ENCODE measurements at places on chromosomes 6 and 20. TPM values are rescaled to one million over a fixed set of nuclear protein-coding genes. Genes with fewer than 3 reads are reported as not detected.

Gene NMBR
- total RNA-seq: not detected

Gene ADGRF5
- 17.4 TPM for total RNA-seq

- no peak for DNase-seq
These were observed 469 bp downstream of the SYNJ2 start for GRCh38 chr6:157982102-157982562.

- no peak for DNase-seq
These were observed 162.1 kb downstream of the MTFR2 start for GRCh38 chr6:136087986-136088385.

DNA sequence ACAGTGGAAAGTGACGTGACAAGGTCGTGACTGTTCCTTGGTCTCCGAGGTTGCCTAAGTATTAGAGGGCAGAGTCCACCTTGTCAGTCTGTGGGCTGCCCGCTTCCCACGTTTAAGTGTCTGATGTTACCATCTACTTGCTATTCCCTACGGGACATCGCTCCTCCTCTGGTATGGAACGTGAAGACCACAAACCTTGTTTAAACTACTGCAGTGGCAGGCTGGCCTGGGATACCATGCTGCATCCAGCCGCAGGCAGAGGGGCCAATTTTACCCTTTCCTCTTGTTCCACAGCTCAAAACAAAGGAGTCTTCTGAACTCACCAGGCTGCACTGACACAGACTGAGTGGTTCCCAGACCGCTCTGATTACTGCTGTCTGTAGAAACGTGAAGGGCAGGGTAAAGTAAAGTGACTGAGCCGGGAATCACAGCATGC is 275.9 kb downstream of the FOXC1 start:
- no peak for DNase-seq

GRCh38 chr6:108156180-108156937 is 9.5 kb upstream of the NR2E1 start:
- no peak for DNase-seq

- DNase-seq: no peak
These were observed 18.6 kb downstream of the ELOVL5 start for GRCh38 chr6:53330137-53330536.

DNA sequence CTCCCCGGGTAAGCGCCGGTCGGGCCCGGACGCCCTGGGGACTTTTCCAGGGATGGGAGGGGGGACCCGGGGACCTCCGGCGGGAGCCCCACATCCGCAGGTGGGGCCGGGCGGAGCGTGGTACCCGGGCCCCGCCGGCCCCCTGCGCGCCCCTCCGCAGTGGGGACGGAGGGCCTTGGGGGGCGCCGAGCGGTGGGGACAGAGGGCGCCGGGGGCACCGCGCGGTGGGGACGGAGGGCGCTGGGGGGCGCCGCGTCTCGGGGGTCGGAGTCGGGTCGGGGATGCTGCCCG is 270 bp downstream of the PLEKHG1 start:
- DNase-seq: no peak

Gene KIF6
- total RNA-seq: 0.22 TPM

GRCh38 chr6:144762469-144762868 is 477.3 kb downstream of the UTRN start:
- DNase-seq: no peak

Gene ZNF343
- total RNA-seq: 12.0 TPM

- DNase-seq: no peak
These were observed 111.7 kb upstream of the SLC22A23 start for GRCh38 chr6:3568396-3569082.

Gene IL17F
- total RNA-seq: not detected

GRCh38 chr6:122947355-122947754 is 48.7 kb upstream of the CLVS2 start:
- no peak for DNase-seq

GRCh38 chr20:8447262-8448120 is 315.4 kb downstream of the PLCB1 start:
- no peak for DNase-seq

DNA sequence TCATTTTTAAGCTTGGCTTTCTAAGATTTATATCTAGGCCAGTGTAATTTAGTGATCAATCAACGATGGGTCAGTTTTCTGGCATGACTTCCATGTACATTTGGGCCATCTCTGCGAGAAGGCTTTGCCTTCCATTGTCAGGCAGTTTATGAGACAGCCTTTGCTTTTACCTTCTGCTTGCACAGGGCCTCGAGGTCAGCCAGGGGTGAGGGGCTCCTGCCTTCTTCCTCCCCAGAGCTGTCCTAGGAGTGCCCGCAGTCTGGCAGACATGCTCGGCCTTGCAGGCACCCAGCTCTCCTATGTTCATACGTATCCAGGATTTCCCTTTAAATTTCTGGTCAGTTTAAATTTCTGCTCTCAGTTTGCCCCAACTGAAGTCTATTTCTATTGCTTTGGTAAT is 367.2 kb downstream of the SMOC2 start:
- DNase-seq: no peak
